Epithelial cell of umbilical artery (primary cell): ENCODE measurements at places on chromosomes 2 and 18. TPM values are rescaled to one million over a fixed set of nuclear protein-coding genes. Genes with fewer than 3 reads are reported as not detected.

LYPD6 gene
- 2.6 and 7.4 TPM in 2 replicates for total RNA-seq

DCTN1 gene
- total RNA-seq, result 113 and 127 TPM in 2 replicates

DOK6 gene
- total RNA-seq, result under 0.01 TPM in 1 of 2 replicates, not detected in the other

DPP4 gene
- 22.7 and 69.3 TPM in 2 replicates for total RNA-seq

EMILIN1 gene
- 1.9 and 6.1 TPM in 2 replicates for total RNA-seq

CD207 gene
- under 0.01 and 0.30 TPM in 2 replicates for total RNA-seq

CKAP2L gene
- 4.2 and 6.7 TPM in 2 replicates for total RNA-seq

SERPINB4 gene
- under 0.01 and 0.15 TPM in 2 replicates for total RNA-seq

CFAP221 gene
- 0.15 and 0.32 TPM in 2 replicates for total RNA-seq

SERPINB13 gene
- not detected in 2 replicates for total RNA-seq

SPATA3 gene
- not detected in 2 replicates for total RNA-seq

ARHGEF4 gene
- total RNA-seq, result not detected in 2 replicates

C2orf42 gene
- total RNA-seq, result 11.0 and 16.7 TPM in 2 replicates

NYAP2 gene
- total RNA-seq, result not detected in 2 replicates

PIEZO2 gene
- 0.32 and 2.6 TPM in 2 replicates for total RNA-seq

LAMA3 gene
- total RNA-seq, result 1.9 and 3.3 TPM in 2 replicates

SP100 gene
- 75.7 and 159 TPM in 2 replicates for total RNA-seq

LOXHD1 gene
- total RNA-seq, result not detected in 2 replicates

CCDC141 gene
- total RNA-seq, result under 0.01 and 0.15 TPM in 2 replicates

TDRD15 gene
- total RNA-seq, result under 0.01 TPM in 1 of 2 replicates, not detected in the other

FAM161A gene
- total RNA-seq, result 1.3 and 3.8 TPM in 2 replicates

ACOXL gene
- total RNA-seq, result not detected in 2 replicates
